Prostate gland (tissue), 2 donors: ENCODE measurements at places on chromosomes 11 and 22.

GRCh38 chr22:19106886-19107729 is 15.1 kb downstream of the DGCR2 start:
- no peaks in the 10 kb centered on the region for H3K27me3 ChIP-seq
- H3K4me1 ChIP-seq, result peaks cover 11% of the 10 kb centered on the region
- H3K27ac ChIP-seq, result no peak overlapping the region

DNA sequence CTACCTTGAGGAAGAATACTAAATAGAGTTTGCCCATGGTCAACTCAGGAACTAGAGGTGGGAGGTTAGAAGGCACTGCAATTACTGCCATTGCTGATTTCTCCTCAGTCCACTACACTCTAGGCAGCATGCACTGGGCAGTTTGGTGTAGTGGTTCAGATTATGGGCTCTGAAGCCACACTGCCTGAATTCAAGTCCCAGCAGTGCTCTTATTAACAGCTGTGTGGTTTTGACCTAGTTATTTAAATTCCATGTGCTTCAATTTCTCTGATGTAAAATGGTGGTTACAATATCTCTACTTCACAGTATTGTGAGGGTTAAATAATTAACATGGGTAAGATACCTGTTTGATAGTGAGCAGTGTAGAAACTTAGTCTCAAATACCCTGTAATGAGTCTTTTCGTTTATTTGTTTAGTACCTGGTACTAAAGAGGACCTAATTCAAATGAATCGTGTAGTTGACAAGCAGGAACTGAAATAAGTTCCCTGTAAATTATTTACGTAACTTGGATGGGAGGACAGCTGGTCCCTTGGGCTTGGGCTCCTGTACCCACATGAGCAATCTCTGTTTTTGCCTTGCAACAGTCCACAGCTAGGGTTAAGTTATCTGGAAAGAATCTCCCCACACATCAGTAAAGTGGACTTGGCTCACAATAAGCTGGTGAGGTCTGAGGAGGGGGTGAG is 17.8 kb downstream of the PRR5L start:
- no peak overlapping the region for H3K4me3 ChIP-seq
- H3K27me3 ChIP-seq, result no peaks in the 10 kb centered on the region
- H3K36me3 ChIP-seq, result no peaks in the 10 kb centered on the region
- H3K4me1 ChIP-seq, result no peaks in the 10 kb centered on the region

DNA sequence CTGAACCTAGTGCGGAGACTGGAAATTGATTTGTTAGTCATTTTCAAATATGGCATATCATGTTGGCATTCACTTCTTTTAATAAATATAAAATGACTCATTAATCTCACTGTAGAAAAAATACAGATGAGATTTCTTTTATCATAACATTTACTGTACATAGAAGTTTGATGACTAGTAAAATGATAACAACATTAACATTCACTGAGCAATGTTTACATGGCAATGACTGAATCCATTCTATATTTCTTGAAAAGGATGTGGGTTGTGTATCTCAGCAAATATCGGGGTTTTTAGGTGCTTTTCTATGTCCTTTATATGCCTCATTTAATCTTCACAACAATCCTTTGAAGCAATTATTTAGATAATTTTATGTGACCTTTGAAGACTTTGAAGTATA is 920.9 kb upstream of the FAT3 start:
- no peaks in the 10 kb centered on the region for H3K4me1 ChIP-seq
- H3K4me3 ChIP-seq, result no peak overlapping the region
- H3K36me3 ChIP-seq, result no peaks in the 10 kb centered on the region
- H3K27ac ChIP-seq, result no peak overlapping the region
- H3K27me3 ChIP-seq, result no peaks in the 10 kb centered on the region

DNA sequence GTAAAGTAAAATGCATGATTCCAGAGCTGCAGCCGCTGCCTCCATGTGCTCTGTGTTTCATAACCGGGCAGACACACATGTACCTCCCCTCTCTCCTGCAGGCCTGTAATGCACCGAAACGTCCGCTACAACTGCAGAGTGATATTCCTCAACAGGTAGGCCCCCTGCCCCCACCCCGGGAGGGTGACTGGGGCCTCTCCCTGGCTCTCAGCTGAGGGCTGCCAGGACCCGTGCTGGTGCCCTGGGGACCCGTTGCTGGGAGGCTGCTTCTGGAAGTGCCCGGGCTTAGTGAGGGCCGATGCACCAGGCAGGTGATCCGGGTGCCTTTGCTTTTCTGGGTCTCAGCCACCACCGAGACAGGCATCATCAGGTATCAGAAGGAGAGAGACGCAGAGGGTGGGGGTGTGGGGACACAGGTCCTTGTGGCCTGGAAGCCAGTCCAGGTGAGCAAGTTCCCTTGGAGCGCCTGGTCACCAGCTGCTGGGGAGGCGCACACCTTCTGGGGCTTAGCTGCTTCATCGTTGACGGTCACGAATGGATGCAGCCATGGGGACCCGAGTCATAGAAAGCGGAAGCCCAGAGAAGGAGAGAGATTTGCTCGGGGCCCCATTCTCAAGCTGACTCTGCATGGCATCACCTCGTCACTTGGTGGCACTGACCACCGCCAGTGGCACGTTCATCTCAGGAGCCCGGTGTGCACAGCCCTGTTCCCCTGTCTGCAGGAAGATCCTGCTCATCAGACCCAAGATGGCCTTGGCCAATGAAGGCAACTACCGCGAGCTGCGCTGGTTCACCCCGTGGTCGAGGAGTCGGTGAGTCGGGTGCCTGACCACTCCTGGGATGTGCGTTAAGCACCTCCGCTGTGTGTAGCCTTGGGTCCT is 10.6 kb downstream of the NADSYN1 start:
- DNase-seq, result no peak
- no peak overlapping the region for H3K27ac ChIP-seq
- no peaks in the 10 kb centered on the region for H3K4me1 ChIP-seq
- no peak overlapping the region for H3K4me3 ChIP-seq
- H3K27me3 ChIP-seq, result no peaks in the 10 kb centered on the region

- no peak overlapping the region for H3K27ac ChIP-seq
- no peak overlapping the region for H3K4me3 ChIP-seq
- H3K36me3 ChIP-seq, result no peaks in the 10 kb centered on the region
- no peaks in the 10 kb centered on the region for H3K4me1 ChIP-seq
- DNase-seq, result no peak
Measured at GRCh38 chr11:121415856-121416255, 36.3 kb upstream of the SORL1 start.

DNA sequence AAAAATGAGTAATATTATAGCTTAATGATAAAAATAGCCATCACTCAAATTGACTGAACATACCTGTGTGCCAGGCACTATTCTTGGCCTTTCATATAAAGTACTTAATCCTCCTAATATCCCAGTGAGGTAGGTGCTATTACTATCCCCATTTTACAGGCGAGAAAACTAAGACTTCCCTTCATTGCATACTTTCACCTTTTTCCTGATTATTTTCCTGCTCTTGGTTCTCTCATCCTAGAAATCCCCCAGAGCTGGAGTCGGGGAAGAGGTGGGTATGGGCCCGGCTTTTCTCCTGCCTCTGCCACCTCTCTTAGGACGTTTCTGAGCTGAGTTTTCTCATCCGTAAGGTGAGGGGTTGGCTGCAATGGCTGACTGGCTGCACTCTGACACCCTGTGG is 2.2 kb downstream of the NPTXR start:
- H3K27ac ChIP-seq, result no peak overlapping the region
- no peak for DNase-seq
- peaks cover 6% of the 10 kb centered on the region for H3K4me1 ChIP-seq
- no peaks in the 10 kb centered on the region for H3K27me3 ChIP-seq
- no peaks in the 10 kb centered on the region for H3K36me3 ChIP-seq

- H3K4me3 ChIP-seq, result no peak overlapping the region
- H3K27me3 ChIP-seq, result no peaks in the 10 kb centered on the region
- H3K4me1 ChIP-seq, result peaks cover 5% of the 10 kb centered on the region
- H3K36me3 ChIP-seq, result no peaks in the 10 kb centered on the region
Measured at GRCh38 chr11:122150216-122151124, 34.5 kb upstream of the BLID start.

DNA sequence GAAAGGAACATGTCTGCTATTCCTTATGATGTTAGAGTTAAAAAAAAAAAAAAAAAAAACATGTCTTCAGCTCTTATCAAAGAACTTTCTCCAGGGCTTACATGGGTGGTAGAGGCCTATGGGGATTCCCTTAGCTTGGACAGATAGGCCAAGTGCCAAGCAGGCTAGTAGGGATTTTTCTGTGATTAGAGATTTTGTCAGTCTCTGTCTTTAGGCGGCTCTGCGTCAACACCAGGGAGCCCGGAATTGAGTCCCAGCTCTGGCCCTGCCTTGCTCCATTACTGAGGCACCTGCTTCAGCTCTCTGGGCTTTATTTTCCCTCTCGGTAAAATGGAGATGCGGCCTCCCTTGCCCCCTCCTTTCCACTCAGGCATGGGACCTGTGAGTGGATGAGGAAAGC is 13.1 kb downstream of the CRY2 start:
- H3K36me3 ChIP-seq, result peaks cover 30% of the 10 kb centered on the region
- H3K27ac ChIP-seq, result peak overlapping the region; percentile 77
- no peak for DNase-seq
- peaks cover 20% of the 10 kb centered on the region for H3K4me1 ChIP-seq
- H3K27me3 ChIP-seq, result no peaks in the 10 kb centered on the region
